ENCODE measurements at places on chromosomes 5 and 9.

- DNase-seq: no peak
These were observed 188.0 kb downstream of the CARTPT start for GRCh38 chr5:71907001-71907588.

- DNase-seq: no peak
These were observed 46.3 kb downstream of the FSTL4 start for GRCh38 chr5:133565993-133566392.

DNA sequence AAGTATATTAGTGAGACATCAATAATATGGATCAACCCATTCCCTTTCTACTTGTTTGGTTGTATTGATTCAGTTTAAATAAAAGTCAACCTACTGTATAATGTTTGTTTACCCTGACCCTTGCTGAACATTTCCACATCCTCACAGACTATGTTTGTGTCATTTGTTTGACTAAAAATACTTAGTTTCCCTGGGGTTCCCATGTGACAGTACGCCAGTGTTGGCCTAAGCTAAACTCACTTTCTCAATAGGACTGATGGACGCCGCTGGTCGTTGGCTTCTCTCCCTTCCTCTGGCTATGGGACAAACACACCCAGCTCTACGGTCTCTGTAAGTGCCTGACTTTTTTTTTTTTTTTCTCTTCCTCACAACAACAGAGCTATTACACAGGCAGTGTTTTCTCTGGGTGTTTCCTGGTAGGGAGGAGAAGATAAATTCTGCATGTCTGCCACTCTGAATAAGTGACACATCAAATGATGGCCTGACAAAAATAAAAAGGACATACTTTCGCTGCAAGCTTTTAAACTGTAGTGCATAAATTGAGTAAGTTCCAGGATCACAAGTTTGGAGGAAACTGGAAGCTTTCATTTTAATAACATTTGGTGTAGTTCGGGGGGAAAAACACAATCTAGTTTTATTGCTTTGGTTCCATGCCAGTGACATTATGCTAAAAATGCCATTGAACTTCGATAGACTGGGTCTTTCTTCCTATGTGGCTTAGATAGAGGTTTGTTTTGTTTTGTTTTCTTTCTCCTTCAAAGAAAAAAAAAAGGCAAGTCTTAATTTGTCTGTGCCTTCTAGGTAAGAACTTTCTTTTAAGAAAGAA, 101.0 kb downstream of the CD180 start:
- DNase-seq: no peak

DNA sequence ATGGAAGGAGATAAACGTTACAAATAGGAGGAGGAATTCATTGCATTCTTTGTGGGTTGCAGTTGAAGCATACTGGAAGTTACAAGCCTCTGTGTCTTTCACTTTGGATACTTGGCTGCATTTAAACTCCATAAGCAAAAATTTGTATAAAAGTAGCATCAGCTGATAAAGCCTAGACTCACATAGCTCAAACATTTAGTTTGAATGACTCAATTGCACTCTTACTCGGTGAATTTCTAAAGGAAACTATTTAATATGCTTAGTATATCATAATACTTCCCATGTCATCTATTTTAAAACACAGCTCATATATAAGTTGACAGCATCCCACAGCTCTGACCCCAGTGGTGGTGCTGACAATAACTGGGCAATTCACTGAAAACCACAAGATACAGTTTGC, 596.6 kb upstream of the ZNF608 start:
- no peak for DNase-seq

DNA sequence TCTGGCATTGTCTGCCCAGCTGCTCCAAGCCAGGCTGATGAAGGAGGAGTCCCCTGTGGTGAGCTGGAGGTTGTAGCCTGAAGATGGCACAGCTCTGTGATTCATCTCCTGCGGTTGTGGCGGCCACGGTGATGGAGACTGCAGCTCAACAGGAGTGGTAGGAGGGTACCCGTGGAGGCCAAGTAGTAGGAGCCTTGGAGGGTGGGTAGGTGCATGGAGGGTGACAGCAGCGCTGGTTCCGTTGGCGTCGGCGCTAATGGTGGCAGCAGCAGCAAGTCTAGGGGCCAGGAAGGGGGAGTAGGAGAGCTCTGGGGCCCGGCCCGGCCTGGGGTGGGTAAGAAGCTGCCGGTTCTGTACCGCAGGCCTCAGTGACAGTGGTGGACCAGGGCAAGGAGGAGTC, 22.4 kb upstream of the TRIM52 start:
- no peak for DNase-seq

DNA sequence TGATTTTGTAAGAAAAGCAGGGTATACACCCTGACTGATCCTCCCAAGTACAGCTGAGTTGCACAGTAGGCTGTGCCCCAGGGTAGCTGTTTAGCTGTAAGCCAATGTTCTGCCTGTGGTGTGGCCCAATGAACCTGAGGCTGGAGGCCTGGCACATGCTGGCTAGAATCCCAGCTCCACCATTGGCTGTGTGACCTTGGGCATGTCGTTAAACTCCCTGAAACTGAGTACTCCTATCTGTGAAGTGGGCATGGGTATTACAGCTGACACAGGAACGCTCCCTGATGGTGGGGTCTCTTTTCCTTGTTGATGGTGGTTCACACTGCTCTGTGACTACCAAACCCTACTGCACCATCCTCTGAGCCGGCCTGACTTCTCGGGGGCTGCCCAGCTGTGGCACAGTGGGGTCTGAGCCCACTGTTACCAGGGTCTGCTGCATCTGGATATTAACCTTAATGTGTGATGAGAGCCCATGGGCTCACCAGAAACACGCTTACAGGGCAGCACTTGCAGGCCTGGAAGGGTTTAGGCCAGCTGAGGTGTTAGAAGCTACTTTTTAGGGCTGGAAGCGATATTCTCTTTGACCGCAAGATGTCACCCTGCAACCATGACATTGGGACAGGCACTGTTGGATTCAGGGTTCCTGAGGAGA, 7.0 kb upstream of the GADD45G start:
- DNase-seq: peak; percentile 61

GRCh38 chr9:36093384-36093783, 43.1 kb upstream of the GLIPR2 start:
- DNase-seq: no peak

DNA sequence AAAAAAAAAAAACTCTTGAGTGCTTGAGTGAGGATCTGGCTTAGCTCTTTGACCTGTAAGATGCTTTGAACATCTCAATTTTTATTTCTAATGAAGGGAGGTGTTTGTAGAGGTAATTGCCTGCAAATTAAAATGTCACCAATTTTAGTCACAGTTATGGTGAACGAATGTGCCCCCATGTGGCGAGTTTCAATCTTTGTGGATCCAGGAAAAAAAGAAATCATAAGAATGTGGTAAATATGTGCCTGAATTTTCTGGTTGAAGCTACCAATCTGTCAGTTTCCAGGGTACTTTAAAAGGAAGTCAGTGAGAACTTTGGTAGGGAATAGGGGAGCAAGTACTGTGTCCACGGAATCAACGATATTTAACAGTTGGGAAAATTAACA, 1772.4 kb upstream of the CDH9 start:
- no peak for DNase-seq

DNA sequence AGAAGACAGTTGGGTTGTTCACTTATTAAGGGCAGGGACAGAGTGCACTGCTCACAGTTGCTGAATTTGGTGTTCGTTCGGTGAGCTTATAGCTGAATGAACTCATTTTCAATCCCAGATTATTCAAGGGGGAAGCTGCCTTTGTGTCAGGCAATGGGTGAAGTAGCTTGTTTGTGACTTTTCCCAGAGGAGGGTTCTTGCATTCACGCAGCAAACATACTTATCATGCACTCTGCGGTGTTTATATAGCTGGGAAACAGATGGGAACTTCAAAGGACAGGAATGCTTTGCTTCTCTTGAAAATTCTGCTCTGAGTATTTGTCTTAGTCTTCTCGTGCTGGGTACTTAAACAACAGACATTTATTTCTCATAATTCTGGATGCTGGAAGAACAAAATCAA, 64.7 kb upstream of the ABCA1 start:
- no peak for DNase-seq

DNA sequence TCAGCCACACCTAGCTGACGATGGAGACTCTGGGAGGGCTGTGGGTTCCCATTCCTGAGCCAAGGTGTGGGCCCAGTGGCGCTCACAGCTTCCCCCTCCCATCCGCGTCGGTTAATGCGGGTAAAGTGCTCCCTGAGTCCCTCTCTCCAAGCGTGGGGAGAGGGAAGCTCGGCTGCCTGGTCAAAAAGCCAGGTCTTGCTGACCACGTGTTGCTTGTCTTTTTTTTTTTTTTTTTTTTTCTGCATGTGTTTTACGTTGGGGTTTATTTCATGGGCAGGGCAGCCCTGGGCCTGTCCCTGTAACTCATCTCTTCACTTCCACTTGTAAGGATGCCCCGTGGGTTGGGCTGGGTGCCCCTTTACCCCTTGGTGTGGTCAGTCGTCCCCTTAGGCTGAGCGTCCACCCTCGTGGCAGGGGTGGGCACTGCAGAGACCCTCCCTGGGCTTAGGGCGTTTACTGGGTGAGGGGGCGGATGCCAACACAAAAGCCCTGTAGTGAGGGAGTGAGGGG, 11.9 kb downstream of the NKD2 start:
- DNase-seq: no peak

DNA sequence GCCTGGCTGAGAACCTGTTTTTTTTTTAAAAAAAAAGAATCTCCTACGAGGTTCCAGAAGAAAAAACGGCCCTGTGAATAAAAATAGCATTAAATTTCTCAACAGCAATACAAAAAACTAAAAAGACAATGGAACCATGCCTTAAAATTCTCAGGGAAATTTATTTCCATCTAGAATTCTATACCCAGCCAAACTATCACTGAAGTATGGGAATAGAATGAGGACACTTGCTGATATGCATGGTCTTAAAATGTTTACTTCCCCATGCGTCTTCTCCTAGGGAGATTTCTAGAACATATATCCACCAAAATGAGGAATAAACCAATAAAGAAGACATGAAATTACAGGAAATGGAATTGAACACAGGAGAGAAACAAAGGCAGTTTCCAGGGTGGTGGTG, 16.5 kb upstream of the NSMF start:
- no peak for DNase-seq

DNA sequence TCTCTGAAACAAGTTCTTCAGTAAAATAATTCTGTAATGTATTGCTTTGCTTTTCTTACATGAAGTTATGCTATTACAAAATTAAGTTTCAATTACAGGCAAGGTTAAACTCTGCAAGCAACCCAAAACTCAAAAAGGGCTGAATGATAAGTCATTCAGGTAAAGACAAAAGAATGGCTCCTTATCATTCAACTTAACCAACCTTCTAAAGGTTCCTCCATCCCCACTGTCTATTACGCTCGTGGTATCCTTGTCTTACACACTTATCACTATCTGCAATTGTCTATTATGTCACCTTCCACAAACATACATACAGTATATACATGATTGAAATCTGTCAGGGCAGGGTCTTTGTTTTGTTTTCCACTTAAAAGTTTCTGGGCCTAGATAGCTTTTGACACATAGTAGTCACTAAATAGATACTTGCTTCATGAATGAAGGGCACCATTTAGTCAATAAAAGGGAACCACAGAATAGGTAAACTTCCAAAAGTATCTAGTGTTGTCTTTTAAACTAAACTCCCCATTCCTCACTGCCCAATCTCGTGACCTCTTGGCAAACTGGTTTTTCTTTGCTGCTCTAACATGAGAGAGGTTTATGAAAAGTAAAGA, 6.9 kb downstream of the RPL37 start:
- DNase-seq: no peak

DNA sequence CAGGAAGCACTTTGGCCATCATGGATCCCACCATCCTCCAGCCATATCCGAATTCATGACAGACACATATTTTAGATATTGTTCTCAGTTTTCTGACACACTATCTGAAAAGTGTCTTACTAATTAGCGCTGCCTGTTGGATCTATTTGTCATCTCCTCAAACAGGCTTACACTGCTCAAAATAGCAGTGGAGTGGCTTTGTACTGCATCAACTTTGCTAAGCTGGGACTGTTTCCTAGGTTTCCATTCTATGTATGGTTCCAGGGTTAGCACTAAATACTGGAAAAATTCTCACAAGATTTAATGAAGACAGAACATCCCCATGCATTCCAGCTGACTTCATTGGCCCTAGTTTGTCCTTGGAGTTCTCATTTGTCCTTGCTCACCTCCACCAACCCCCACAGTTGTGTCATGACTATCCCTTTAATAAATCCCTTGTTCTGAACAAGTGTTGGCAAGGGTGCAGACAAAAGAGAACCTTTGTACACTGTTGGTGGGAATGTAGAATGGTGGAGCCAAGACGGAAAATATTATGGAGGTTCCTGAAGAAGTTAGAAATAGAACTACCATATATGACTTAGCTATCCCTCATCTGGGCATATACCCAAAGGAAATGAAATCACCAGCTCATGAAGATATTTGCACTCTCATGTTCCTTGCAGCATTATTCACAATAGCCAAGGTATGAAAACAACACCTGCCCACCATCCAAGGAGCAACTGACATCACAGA, 136.5 kb upstream of the RAI14 start:
- DNase-seq: no peak

DNA sequence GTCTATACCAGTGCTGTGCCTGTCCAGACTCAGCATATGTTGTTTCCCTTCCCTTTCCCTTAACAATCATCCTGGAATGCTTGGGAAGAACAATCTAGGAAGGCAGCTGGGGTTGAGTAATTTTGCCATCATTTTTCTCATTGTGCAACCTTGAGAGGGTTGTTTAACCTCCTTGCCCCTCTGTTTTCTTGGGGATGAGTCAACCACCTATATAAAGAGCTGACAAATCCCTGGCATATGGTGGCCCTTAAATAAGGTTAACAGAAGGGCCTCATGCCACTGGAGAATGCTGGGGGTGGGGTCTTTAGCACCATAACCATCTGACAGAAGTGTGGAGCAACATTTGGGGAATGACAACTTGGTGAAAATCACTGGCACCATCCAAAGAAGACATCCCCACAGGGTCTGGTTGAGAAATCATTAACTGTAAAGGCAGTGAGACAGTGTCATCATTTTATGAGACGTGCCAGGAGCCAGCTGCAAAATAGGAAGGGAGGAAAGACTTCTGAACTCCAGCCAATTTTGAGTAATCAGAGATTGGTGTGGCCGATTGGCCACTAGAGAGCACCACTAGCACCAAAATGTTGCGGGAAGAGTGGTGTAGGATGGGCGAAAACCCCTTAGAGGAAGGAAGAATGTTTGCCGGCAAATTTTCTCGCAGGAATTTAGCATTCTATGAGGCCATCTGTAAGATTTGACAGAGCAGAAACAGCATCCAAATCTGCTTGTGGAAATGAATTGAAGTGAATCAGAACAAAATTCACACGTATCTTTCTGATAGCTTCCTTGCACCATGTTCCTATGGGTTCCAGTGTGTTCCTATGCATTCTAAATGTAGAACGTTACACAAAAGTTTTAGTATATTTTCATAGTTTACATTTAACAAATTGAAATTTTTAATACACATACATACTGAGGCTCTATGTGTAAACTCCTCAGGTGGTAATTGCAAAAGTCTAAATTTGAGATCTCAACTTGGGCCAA, 113.8 kb downstream of the MSX2 start:
- no peak for DNase-seq

All from CD4-positive, alpha-beta T cell treated with Interleukin-6 for 4 hours (primary cell).